IMR-90 (cell line): ENCODE measurements at places on chromosomes 3 and 15.

GRCh38 chr3:81503026-81503425 lies 258.4 kb downstream of the GBE1 start:
- no peak for DNase-seq
- H3K4me1 ChIP-seq, result no peaks in the 10 kb centered on the region
- H3K27ac ChIP-seq, result no peak overlapping the region
- H3K27me3 ChIP-seq, result no peaks in the 10 kb centered on the region

DNA sequence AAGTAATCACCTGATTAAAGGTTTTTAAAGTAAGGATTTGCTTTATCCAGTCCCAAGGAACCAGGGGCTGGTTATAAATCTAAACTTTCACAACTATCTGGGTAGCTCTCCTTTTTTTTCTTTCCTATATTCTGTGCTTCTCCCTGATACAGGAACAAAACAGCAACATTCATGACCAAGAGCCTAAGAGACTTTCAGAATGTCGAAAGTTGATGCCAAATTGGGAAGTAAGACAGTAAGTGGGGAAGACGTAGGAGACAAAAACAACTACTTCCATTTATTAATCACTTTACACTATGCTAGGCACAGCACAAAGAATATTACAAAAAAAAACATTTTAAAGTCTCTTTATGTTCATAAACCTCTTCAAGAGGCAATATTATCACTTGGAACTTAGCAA lies 211.6 kb downstream of the MAGI1 start:
- no peak overlapping the region for H3K27ac ChIP-seq
- DNase-seq, result no peak
- H3K4me3 ChIP-seq, result no peak overlapping the region

DNA sequence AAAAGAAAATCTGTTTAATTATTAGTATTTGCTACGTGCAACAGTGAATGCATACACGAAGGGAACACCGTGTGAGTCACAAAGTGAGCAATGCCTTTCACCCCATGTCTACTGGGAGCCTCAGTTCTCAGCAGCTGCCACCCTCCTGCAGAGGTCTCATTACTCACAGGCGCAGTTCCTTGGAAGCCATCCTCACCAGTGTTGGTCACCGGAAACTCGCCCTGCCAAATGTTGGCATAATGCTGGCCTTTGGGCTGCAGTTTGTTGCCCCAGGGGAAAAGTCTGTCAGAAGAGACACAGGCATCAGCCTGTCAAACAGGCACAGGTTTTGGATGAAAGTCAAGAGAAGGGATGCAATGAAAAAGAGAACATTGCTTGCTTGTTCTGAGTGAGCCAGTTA lies 50.1 kb downstream of the SUMF1 start:
- no peak overlapping the region for H3K4me3 ChIP-seq
- DNase-seq, result peak; percentile 92
- no peaks in the 10 kb centered on the region for H3K36me3 ChIP-seq
- no peak overlapping the region for H3K27ac ChIP-seq
- H3K27me3 ChIP-seq, result no peaks in the 10 kb centered on the region

DNA sequence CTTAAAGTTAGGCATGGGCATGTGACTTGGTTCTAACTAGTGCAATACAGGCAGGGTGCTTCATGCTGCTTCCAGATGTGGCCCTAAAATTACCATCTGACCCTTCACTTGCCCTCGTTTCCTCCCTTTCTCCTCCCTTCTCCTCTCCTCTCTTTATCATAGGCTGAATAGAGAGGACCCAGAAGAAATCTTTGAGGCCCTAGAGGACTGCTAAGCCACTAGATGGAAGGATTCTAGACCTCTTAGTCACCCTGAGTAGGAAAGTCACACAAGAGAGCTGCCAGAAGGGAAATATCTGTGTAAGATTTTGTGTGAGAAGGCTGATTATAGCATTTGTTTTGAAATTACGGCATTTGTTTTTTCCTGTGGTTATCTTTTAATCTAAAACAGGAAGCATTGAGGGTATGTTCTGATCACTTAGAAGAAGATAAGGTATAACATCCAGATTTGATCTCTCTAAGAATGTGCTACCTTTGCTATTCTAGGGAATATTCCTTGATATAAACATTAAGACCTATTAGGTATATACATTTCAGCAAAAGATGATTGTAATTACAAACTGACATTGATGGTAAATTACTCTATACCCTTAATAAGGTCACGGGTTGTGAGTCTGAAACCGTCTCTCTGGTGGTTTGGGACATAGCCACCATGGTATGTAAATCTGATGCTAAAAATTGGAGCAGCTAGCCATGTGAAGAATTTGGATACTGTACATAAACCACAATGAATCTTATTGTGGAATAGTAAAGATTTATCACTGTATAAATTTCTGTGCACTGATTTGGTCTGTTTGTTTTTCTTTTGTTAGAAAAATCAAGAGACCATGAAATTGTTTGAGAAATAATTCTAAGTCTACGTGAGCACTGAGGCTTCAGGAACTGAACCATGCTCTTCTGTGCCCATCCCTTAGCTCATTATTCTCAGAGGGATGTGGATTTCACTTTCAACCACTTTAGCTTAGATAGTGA lies 84.1 kb downstream of the TP63 start:
- H3K4me1 ChIP-seq, result peaks cover 9% of the 10 kb centered on the region
- 0 out of 2 replicates have a peak overlapping the region, but pooled peaks have one; percentile 37 for H3K27ac ChIP-seq
- H3K36me3 ChIP-seq, result no peaks in the 10 kb centered on the region
- H3K27me3 ChIP-seq, result no peaks in the 10 kb centered on the region
- DNase-seq, result peak; percentile 74
- no peak overlapping the region for H3K4me3 ChIP-seq

DNA sequence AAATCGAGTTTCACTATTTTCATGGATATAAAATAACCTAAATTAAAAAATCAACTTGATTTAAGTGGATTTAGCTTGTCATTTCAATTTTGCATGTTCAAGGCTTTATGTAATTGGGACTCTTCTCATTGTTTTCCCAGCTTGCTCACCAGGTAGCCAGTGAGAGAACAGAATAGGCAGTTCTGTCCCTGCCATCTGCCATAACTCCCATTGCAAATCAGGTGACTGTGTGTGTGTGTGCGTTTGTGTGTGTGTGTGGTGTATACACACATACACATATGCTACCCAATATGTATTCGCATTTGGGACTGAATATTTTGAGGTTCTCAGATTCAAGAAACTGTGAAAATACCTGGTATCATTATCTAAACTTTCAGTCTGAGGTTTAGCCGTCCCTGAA lies 1069.8 kb downstream of the IGSF11 start:
- H3K27me3 ChIP-seq, result no peaks in the 10 kb centered on the region
- H3K4me1 ChIP-seq, result peaks cover 4% of the 10 kb centered on the region
- H3K27ac ChIP-seq, result no peak overlapping the region
- H3K36me3 ChIP-seq, result no peaks in the 10 kb centered on the region

GRCh38 chr3:139396707-139397106 lies 7.3 kb upstream of the COPB2 start:
- no peak overlapping the region for H3K4me3 ChIP-seq
- no peaks in the 10 kb centered on the region for H3K36me3 ChIP-seq
- no peaks in the 10 kb centered on the region for H3K4me1 ChIP-seq
- H3K27ac ChIP-seq, result no peak overlapping the region
- no peaks in the 10 kb centered on the region for H3K27me3 ChIP-seq
- no peak for DNase-seq

DNA sequence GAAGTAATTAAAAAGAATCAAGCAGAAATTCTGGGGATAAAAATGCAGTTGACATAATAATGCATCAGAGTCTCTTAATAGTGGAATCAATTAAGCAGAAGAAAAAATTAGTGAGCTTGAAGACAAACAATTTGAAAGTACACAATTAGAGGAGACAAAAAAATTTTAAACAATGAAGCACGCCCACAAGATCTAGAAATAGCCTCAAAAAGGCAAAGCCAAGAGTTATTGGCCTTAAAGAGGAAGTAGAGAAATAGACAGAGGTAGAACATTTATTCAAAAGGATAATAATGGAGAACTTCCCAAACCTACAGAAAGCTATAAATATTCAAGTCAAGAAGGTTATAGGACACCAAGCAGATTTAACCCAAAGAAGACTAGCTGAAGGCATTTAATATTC lies 113.3 kb downstream of the TBC1D2B start:
- H3K36me3 ChIP-seq, result no peaks in the 10 kb centered on the region
- H3K4me3 ChIP-seq, result no peak overlapping the region

DNA sequence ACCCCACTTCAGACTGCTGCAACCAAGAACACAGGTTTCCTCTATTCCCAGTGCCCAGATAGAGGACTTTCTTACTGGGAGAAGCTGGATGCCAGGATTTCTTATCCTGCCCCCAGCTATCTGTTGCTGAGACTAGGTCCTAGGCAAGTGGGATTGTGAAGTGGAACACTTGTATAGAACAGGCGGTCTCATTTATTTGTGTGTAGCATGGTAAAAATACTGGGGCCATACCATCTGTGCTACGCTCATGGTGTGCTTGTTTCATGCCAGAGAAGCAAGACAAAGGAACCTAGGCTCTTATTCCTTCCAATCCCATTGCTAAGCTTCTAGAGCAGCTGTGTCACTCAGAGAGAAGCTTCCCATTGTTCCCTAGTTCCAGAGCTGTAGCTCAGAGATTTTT lies 191.5 kb upstream of the EPHA6 start:
- H3K27ac ChIP-seq, result no peak overlapping the region
- no peak overlapping the region for H3K4me3 ChIP-seq
- no peak for DNase-seq
- H3K4me1 ChIP-seq, result no peaks in the 10 kb centered on the region
- H3K36me3 ChIP-seq, result no peaks in the 10 kb centered on the region

GRCh38 chr3:12196684-12197083 lies 38.0 kb upstream of the TIMP4 start:
- H3K27me3 ChIP-seq, result no peaks in the 10 kb centered on the region
- peaks cover 23% of the 10 kb centered on the region for H3K4me1 ChIP-seq
- no peak for DNase-seq
- peak overlapping the region; percentile 42; the same call in 1 of the 2 replicates for H3K27ac ChIP-seq

DNA sequence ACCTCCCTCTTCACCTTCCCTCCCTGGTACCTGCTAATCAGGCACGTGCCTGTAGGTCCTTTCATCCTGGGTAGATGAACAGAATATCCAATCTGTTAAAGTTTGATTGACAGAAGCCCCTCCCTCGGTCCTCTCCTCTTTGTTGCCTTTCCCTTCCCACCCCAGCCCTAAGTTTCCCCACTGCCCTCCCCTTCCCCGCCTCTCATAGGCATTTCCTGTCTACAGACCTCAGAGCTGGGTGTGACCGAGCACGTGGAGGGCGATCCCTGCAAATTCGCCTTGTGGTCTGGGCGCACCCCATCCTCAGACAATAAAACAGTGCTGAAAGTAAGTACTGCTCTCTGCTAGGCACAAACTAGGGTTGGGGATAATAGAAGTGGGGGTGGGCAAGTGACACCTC lies 239.2 kb upstream of the UMPS start:
- H3K27ac ChIP-seq, result no peak overlapping the region
- H3K27me3 ChIP-seq, result 0 out of 2 replicates have a peak, but pooled peaks cover 2% of the 10 kb centered on the region
- no peak overlapping the region for H3K4me3 ChIP-seq
- no peaks in the 10 kb centered on the region for H3K36me3 ChIP-seq
- no peak for DNase-seq

DNA sequence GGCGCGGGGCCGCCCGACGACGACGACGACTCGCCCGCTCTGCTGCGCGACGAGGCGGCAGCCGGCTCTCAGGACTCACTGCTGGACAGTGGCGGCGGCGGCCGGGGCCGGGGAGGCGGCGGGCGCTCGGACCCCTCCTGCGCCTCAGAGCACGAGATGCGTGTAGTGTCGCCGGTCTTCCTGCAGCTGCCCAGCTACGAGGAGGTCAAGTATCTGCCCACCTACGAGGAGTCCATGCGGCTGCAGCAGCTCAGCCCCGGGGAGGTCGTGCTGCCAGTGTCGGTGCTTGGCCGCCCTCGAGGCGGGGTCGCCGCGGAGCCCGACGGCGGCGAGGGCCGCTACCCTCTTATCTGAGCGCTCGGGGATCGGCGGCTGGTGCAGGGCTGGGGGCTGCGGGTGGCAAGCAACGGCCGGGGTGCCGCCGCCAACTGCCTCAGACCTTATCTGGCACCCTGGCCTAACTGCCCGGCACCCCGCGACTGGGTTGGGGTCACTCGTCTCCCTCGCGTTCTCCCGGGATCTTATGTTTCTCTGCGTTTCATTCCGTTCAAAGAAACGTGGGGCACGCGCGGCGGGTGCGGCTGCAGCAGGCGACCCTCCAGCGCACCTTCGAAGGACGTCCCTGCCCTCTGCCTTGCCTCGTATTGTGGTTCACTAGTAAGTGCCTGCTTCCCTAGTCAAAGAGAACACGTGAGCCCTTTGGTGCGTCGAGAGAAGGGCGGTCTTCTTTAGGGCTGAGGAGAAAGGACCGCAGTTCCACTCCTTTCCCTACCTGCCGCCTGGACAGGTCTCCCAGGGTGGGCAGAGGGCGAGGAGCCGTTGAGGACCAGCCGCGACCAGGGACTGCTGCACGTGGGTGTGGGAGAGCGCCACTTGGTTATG lies 1.0 kb downstream of the C3orf80 start:
- H3K4me3 ChIP-seq, result peak overlapping the region; percentile 57
- no peak overlapping the region for H3K27ac ChIP-seq
- no peaks in the 10 kb centered on the region for H3K36me3 ChIP-seq

DNA sequence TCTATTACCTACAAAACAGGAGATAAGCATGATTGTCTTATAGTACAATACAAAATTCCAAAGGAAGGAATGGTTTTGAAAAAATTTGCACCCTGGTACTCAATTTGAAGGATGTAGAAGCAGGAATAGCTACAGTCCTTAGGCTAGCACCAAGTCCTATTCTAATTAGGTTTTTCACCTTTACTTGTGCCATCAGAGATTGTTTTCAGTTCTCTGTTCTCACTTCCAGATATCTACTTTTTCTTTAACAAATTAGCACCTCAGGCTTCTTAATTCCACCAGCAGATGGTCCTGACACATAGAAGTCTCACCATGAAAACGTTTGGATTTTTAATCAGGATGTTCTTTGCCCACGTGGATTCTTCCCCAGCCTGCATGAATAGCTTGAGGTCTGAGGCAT lies 43.8 kb downstream of the IL5RA start:
- H3K4me3 ChIP-seq, result no peak overlapping the region
- no peak for DNase-seq
- H3K27ac ChIP-seq, result no peak overlapping the region

- H3K4me3 ChIP-seq, result no peak overlapping the region
- no peaks in the 10 kb centered on the region for H3K36me3 ChIP-seq
- peaks cover 18% of the 10 kb centered on the region for H3K27me3 ChIP-seq
- peaks cover 4% of the 10 kb centered on the region; the same call in 1 of the 2 replicates for H3K4me1 ChIP-seq
- H3K27ac ChIP-seq, result no peak overlapping the region
- DNase-seq, result no peak
Observed at GRCh38 chr15:63447017-63447676, 57.2 kb upstream of the USP3 start.

- no peaks in the 10 kb centered on the region for H3K4me1 ChIP-seq
- H3K36me3 ChIP-seq, result no peaks in the 10 kb centered on the region
- DNase-seq, result no peak
- H3K27ac ChIP-seq, result no peak overlapping the region
Observed at GRCh38 chr3:89179355-89180001, 72.1 kb downstream of the EPHA3 start.

GRCh38 chr15:65916041-65916663 lies 46.9 kb downstream of the RAB11A start:
- no peaks in the 10 kb centered on the region for H3K27me3 ChIP-seq
- no peak for DNase-seq
- H3K36me3 ChIP-seq, result 0 out of 2 replicates have a peak, but pooled peaks cover 1% of the 10 kb centered on the region
- H3K4me1 ChIP-seq, result peaks cover 5% of the 10 kb centered on the region; the same call in 1 of the 2 replicates
- no peak overlapping the region for H3K27ac ChIP-seq
- H3K4me3 ChIP-seq, result no peak overlapping the region

- H3K4me1 ChIP-seq, result peaks cover 2% of the 10 kb centered on the region
- no peak overlapping the region for H3K27ac ChIP-seq
- no peak for DNase-seq
- H3K27me3 ChIP-seq, result no peaks in the 10 kb centered on the region
- no peak overlapping the region for H3K4me3 ChIP-seq
Observed at GRCh38 chr3:183930086-183930485, 45.4 kb upstream of the PARL start.

GRCh38 chr15:90402767-90403166 lies 14.7 kb downstream of the IQGAP1 start:
- H3K4me1 ChIP-seq, result peaks cover 19% of the 10 kb centered on the region
- H3K27ac ChIP-seq, result peak overlapping the region; percentile 70
- H3K4me3 ChIP-seq, result no peak overlapping the region
- H3K27me3 ChIP-seq, result no peaks in the 10 kb centered on the region
- no peaks in the 10 kb centered on the region; the same call in 1 of the 2 replicates for H3K36me3 ChIP-seq
